ENCODE measurements at places on chromosomes 4 and X.

DNA sequence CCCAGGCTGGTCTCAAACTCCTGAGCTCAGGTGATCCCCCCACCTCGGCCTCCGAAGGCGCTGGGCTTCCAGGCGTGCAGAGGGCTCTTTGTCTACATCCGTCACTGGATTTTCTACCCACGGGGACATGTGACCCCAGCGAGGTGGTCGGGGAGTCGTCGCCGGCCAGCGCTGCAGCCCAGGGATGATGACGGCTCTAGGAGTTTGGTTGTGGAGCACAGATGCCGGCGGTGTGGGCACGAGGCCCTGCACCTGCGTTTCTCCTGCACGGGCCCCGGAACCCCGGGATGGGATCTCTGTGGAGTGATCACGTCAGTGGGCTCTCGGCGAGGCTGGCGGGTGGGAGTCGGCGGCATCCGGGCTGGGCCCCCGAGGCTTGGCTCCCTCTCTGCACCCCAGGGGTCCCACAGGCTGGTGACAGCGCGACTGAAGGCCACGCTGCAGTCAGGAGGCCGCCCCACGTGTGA lies 9.1 kb upstream of the GTPBP6 start:
- DNase-seq, result no peak

- no peak for DNase-seq
Measured at GRCh38 chr4:128770807-128771206, 38.7 kb upstream of the JADE1 start.

DNA sequence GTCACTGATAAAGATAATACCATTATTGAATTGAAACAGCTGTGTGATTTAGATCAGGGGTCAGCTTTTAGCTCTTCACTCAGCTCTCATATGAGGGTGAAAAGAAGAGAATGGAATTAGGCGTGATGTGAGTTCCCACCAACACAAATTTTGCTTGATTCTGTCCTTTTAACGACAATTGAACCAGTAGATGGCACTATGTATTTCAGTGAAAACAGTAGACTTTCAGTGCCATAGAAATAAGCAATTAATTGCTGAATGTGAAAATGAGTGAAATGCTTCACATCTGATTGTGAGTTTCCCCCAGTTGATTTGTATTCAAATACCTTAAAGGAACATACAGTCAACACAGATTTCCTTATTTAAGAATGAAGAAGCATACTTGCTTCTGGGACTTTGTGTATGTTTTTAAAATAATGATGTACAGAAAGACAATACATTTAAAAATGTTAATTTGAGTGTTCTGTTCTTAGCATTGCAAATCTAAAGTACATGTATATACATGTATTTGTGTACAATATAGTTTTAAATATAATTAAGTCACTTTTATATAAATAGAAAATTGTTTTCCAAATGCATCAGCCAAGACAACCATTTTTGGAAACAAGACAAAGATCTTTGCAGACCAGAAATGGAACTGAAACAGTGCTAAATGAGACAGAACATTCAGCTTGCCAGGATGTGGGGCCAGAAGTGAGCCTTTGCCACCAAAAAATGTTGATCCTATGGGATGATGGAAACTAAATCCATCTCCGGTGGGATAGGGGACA lies 178.8 kb downstream of the SNCA start:
- DNase-seq, result peak; percentile 14

DNA sequence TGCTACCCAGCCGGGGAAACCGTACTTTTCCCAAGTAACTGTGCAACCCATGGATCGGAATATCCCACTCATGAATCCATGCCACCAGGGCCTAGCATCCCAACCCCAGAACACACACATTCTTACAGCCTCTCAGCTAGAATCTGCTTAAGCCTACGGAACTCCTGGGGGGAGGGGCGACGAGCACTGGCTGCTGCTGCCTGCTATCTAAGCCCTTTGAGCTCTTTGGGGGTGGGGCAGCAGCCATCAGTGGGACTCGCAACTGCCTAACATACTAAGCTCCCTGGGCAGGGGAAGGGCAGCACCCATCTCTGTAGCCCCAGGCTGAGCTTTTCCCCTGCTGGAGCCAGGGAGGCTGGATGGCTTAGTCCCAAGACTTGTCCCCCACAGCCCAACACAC lies 28.6 kb downstream of the NUDT10 start:
- DNase-seq, result no peak

GRCh38 chr4:61583696-61584095 lies 383.6 kb downstream of the ADGRL3 start:
- DNase-seq, result no peak

DNA sequence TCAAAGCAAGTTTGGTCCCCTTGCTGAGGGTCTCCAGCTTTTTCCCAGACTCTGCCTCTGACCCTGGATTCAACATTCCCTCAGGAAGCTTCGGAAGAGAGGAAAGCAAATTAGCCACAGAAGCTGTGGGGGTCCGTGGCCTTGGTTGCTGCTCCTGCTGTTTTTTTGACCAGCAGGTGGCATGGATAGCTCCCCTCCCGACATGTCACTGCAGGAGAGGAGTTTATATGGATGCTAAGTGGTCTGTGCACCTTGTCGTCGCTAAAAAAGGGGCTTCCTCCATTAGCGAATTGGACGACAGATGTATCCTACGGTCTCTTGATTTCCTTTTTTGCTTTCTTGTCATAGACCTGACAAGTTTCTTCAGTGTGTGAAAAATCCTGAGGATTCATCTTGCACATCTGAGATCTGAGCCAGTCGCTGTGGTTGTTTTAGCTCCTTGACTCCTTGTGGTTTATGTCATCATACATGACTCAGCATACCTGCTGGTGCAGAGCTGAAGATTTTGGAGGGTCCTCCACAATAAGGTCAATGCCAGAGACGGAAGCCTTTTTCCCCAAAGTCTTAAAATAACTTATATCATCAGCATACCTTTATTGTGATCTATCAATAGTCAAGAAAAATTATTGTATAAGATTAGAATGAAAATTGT lies 70.2 kb downstream of the CD38 start:
- DNase-seq, result no peak

DNA sequence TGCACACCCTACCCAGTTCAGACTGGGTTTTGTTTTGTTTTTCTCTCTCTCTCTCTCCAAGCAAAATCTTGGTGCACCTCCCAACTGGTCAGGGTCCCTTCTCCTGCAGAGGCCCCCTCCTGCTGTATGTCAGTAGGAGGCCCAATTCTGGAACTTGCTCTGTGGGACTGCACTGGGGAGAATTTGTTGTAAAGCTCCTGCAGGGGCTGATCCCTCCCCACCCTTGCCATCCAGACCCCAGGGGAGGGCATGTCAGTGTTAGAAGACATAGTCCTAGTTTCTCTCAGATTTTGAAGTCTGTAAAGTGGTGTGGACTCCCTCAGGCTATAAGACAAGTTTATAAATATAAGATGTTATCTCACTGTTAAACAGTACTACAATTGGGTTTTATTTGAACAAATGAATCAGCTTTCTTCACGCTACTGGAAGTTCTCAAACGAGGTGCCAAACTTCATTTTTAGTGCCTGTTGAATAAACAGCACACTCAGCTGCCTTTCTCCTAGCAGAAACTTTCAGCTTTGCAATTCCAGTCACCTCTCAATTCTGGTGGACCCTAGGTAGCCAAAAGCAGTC lies 88.6 kb upstream of the FRMPD3 start:
- DNase-seq, result no peak

DNA sequence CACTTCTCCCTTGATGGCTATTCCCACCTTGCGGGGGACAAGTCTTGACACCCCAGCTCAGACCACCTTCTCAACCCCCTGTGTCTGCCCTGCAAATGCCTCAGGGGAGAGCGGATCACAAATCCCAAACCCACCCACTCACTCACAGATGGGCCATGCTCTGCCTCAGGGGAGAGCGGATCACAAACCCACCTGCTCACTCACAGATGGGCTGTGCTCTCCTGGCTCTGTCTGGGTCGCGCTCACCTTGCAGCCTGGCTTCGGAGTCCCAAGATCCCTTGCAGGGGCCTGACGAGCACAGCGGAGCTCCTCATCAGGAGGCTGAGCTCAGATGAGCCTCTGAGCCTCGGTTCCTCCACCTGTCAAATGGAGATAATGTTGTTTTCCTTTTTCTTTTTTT lies 38.6 kb downstream of the HTRA3 start:
- DNase-seq, result no peak

Data from CD4-positive, alpha-beta T cell treated with Interferon alpha-2 for 1 hour (primary cell).